Mesothelial cell of epicardium (in vitro differentiated cells): ENCODE measurements at places on chromosomes 12 and 14. TPM values are rescaled to one million over a fixed set of nuclear protein-coding genes. Genes with fewer than 3 reads are reported as not detected.

DNA sequence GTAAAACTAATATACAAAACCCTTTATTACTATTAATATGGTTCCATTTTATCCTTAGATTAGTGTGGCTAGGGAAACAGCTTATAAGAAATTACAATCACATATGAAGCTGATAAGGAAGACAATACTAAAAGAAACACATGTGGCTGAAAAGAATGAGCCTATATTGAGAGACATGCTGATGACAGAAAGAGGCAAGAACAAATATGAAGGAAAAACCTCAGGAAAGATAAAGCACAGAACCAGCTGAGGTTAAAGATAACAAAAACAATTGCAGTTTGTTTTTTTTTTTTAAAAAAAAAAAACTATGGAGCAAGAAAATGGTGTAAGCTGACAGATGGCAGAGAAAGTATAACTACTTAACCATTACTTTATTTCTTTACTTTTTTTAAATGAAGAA lies 69.2 kb upstream of the OSBPL8 start:
- no peak for DNase-seq

DNA sequence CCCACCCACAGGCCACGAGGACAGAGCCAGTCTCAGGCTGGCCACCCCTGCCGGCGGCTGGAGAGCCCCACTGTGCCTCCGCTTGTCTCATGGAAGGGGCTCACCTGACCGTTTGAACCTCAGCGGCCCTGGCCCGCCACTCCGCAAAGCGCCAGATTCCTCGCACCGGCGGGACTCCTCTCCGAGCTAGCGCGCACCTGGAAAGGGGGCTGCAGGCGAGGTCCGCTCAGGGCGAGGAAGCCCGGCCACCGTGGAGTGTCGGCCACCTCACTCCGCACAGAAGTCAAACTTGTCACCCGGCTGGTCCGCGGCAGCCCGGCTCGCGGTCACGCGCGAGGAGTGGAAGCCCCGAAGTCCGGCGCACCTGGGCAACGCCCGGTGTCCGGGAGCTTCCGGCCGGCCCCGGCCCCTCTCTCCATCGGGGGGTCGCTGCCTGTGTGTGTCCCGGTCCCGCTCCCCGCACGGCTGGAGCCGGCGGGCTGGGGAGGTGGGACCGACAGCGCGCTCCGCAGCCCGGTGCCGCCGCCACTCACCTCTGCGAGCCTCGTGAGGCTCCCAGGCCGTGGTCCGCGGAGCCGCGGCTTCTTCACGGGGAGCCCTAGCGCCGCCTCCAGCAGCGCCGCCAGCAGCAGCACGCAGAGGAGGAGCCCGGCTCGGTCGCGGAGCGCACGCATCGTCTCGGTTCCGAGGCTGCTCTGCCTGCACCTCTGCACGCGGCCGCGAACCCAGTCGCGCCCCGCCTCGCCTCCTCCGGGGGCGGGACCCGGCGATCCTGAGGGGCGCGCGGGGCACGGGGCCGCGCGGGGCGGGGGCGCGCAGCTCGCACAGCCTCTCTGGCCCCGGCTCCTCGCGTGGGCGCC lies at the start of gene ISM2:
Gene ISM2 (minus strand): TSS at position 697 of the 860 bp plus-strand sequence. CDS start 23 bp downstream, at position 674.
- peak; percentile 50 for DNase-seq

DNA sequence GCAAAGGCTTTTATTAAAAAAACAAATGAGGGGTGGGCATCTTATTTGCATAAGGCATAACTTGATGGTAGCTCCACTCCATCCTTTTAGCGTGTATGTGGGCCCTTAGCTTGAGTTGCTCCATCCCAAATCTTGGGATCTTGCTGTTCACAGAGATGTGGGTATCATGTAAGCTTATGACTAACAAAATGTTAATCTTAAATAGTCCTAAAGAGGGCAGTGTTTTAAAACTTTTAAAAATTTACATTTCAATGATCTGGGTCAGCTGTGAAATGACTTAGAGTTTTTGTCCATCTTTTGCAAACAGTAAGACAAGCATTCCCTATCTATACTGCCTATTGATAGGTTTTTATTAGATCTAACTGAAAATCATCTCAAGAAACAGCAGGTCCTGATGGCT lies 86.0 kb downstream of the SLCO1A2 start:
- DNase-seq, result no peak

- DNase-seq, result no peak
These were observed 5.5 kb upstream of the SLC15A5 start for GRCh38 chr12:16282978-16283377.

DNA sequence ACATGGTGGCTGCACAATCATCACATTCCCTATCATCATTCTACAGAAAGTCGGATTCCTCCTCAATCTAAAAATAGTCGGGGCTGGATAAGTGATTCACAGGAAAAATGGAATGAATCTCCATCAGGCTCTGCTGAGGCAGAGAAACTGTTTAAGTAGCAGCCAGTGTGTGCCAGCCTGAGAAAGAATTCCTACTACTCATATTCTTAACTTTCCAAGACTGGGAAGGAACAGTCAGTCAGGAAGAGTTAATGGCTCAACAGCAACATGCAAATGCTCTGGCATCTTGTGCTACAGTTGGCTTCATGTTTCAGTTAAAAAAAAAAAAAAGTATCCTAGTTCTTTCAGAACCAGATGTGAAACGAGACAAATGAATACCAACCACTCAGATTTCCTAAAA lies 187.0 kb downstream of the GRIP1 start:
- no peak for DNase-seq

- DNase-seq, result no peak
These were observed 34.8 kb downstream of the GCN1 start for GRCh38 chr12:120159509-120160237.

DNA sequence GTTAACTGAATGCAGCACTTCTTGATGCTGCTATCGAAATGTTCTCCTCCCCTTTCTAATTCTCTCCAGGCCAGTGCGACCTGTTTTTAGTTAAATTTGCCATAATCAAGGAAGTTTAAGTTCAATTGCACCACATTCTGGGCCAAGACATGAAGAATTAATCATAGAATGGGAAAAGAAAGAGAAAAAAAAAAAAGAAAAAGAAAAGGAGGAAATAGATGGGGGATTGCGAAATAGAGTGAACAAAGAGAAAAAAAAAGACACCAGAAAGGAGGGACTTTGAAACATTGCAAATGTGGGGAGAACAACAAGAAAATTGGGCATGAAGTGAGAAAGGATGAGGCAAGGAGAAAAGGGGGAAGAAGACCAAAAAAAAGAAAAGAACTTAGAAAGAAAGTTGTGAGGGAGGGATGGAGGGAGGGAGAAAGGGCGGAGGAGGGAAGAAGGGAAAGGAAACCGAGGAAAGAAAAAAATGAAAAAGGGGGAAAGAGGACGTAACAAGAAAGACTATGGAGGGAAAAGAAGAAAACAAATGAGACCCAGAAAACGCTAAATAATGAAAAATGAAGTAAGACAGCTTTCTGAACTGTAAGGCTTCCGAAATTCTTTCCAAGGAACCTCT lies 32.8 kb upstream of the TBX5 start:
- DNase-seq, result no peak

DNA sequence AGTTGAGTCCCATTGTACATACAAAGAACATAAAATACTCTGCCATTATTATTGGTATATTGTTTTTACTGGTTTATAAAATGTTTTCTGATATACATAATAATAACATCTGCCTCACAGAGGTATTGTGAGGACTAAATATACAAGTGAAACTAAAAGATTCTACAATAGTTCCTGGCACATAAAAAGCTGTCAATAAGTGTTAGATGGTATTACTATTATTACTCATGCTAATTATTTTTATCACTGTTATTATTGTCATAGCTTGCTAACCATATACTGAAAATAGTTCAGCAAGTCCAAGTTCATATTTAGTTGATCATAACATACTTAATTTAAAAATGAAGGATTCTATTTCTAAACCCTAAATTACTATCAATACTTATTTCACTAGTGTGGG lies 34.4 kb downstream of the BTG1 start:
- DNase-seq, result no peak

DNA sequence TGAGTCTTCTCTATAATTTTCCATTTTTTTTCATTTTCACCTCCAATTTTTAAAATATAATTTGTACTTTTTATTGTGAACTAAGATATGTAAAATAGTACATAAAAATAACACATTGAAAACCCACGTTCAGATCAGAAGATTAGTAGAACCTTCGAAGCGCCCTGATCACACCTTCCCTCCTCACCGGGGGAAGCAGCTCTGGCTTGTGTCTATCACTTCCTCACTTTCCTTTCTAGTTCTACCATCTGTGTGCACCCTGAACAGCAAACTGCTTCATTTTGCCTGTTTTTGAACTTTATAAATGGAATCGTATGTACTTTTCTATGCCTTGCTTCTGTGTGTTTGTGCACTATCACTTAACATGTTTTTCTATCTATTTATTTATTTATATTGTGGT lies 11.8 kb upstream of the CD27 start:
- DNase-seq, result no peak

- DNase-seq, result peak; percentile 53
These were observed 995 bp upstream of the HSP90B1 start for GRCh38 chr12:103929046-103929783.

GRCh38 chr14:60974090-60974651 lies 6.7 kb downstream of the TRMT5 start:
- no peak for DNase-seq

DNA sequence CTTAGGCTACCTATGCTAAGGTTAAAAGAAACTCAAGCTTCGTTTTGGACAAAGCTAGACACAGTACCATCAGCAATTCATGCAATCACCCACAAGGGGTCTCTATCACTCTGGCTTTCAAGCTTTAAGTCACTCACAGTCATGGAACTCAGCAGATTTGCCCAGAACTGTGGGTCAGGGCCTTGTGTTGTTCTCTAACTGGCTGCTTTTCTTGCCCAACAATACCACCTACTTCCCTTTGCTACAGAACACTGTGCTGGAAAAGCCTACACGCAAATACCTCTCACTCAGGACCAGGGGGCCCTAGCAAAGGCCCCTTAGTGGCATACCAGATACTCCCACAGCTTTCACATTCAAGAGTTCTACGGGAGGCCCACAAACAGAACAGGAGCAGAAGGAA lies 9.1 kb downstream of the NEMP1 start:
- DNase-seq, result no peak

DNA sequence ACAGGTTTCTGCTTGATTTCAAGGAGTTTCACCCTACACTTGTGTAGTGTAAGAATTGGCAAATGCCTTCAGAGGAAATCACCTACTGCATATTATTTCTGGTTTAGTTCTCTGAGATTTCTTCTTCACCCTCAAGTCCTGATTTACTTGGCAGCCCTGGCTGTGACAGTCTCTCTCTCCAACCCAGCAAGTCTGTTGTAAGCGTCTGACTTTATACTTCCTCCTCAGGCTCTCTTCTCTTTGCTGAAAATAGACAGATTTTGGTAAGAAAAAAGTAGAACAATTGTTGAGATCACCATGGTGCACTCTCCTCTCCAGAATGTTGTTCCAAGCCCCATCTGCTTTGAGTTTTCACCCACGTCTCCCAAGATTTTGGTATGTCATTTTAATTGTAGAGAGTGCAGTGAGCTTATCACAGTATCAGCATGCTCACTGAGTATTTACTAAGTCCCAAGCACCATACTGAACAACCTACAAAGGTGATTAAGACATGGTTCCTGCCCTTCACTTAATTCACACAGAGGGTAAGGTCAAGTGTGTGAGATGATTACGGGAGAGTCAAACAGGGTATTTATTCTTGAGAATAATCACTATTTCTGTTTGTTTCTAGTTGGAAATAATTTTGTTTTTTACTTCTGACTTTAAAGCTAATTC lies 148.7 kb downstream of the MDGA2 start:
- no peak for DNase-seq

- DNase-seq, result no peak
These were observed 60.5 kb downstream of the BTG1 start for GRCh38 chr12:92085040-92085735.

- no peak for DNase-seq
These were observed 3.6 kb downstream of the ZNF839 start for GRCh38 chr14:102323102-102323501.

- no peak for DNase-seq
These were observed 334.1 kb upstream of the MIS18BP1 start for GRCh38 chr14:45587142-45587541.

DNA sequence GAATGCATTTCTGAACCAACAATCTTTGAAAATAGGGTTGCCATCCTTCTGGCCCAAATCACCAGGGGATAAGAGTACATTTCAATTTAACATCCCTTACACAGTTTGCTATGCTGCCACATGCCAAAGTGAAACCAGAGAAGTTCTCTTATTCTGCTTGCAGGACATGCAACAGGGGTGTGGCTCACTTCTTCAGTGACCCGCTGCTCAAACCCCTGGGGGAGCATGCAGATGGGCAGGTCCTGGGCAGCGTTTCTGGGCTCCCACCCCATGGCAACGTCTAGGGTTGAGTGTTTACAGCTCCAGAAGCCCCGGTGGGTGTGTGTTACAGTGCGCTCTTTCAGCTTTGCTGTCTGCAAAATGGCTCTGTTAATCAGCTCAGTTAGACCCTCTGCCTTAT lies 1306.3 kb upstream of the TMEM132C start:
- DNase-seq, result no peak

GRCh38 chr14:51630987-51631386 lies 20.7 kb upstream of the FRMD6 start:
- DNase-seq, result no peak

Gene C12orf50
- total RNA-seq, result 0.07 to 0.22 TPM (median 0.13 TPM) in 3 replicates

Gene LBHD2
- total RNA-seq, result not detected in 3 replicates

Gene IFNG-AS1
- total RNA-seq, result not detected in 3 replicates

Gene CYP27B1
- 3.3 to 4.7 TPM (median 4.0 TPM) in 3 replicates for total RNA-seq

Gene GLI1
- total RNA-seq, result 6.0 to 10.1 TPM (median 8.4 TPM) in 3 replicates
